NCI-H345 (cell line): ENCODE measurements at places on chromosomes 12 and 14.

GRCh38 chr14:74035556-74035955, 16.4 kb downstream of the BBOF1 start:
- no peak for DNase-seq

GRCh38 chr14:91277546-91278382, 33.3 kb upstream of the GPR68 start:
- DNase-seq: no peak

- DNase-seq: no peak
These were observed 6.9 kb upstream of the SYCP3 start for GRCh38 chr12:101746196-101746595.

DNA sequence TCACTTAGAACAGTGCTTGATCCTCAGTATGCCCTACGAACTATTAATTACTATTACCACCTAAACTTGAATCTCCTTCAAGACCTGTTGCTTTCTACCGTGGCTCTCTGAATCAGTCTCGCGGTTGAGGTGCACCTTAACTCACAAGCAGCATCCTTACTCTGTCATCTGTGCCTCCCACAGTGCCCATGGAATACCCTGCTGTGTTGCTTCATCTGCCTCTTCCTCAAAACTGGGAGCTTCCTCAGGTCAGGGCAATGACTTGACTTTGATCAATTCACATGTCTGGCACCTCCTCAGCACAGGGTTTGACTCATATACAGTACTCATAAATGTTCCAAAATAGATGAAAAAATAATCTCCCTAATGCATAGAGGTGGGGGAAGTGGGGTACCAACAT, 305.9 kb downstream of the NUAK1 start:
- no peak for DNase-seq

- DNase-seq: no peak
These were observed 51.3 kb downstream of the AMN start for GRCh38 chr14:102973706-102974285.

DNA sequence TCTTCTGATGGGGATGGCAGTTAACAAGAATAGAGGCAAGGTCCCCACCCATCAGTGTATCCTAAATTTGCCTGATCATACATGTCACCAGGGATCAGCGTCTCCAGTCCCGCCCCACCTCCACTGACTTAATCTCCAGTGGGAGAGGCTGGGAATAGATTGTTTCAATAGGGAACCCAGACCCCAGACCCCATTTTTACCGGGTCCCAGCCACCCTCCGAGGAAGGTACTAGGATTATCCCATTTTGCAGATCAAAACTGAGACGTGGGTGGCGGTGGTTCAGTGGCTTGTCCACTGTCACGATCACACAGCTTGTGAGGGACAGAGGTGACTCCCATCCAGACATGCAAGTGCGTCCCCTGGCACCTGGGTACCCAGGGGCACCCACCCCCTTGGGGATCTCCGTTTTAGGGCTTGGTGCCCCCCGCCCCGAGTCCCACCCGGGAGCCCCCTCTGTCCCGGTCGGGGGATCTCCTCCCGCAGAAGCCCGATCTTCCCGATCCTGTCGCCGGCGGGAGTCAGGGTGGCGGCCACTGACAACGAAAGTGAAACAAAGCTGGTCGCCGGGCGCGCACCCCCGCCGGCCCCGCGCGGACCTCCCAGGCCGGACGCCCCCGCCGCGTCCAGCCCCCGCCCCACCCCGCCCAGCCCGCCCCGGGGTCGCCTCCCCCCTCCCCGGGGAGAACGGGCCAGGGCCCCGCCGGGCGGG, 523 bp downstream of the WSB2 start:
- peak; percentile 30 for DNase-seq

DNA sequence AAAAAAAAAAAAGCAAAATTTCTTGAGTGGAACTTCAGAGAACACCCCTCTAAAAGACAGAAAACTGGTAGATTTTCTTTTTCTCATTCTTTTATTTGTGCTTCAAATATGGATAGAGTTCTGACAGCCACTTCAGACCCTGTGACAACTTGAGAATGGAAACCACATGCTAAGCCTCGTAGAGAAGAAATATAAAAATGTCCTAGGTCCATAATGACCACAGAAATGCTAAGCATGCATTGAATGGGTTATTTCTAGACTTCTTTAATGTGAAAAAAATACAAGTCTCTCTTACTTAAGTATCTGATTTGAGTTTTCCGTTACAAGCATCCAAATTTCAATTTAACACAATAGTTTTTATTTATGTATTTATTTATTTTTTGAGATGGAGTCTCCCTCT, 28.3 kb upstream of the DIO2 start:
- DNase-seq: no peak
